ENCODE measurements at places on chromosomes 7 and 10.

GRCh38 chr7:25842201-25842733 is 309.7 kb upstream of the NFE2L3 start:
- no peak for DNase-seq

DNA sequence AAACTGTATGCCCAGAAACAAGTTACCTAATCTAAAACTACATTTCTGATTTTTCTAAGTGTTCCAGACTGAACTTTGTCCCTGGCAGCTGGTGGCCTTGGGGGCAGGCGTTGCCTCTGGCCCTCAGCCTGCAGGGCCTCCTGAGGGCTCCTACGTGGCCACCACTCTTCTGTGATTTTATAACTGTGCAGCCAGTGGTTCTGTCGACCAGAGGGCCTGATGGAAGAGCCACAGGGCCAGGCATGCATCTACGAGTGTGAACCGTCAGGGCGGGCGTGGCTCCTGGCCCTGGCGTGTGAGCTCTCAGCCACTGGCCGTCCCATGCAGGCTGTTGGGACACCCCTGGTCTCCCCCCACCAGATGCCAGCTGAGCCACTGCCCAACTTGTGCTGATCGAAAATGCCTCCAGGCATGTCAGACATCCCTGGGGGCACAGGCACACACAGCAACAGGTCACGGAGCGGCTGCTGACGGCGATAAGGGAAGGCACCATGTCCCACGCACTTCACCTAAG is 173.4 kb downstream of the ZMYND11 start:
- DNase-seq, result no peak

DNA sequence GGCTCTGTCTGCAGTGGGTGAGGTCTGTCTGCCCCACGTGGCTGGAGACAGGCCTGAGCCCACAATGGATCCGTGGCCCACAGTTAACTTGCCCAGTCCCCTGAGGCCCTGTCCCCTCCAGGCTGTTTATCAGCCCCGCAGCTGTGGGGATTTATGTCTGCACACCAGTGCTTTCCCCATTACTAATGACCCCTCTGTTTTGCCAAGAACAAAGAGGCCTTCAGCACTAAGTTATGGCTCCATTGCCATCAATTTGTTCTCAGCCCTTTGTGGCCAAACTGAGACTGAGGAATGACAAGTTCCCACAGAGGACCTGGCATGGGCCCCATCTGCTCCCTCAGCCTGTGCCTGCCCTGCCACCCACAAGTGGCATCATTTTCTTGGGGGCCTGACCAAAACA is 138.2 kb downstream of the C10orf105 start:
- DNase-seq, result no peak

- no peak for DNase-seq
Measured at GRCh38 chr10:88271761-88272543, 311.2 kb downstream of the RNLS start.

- no peak for DNase-seq
Measured at GRCh38 chr10:59366290-59366689, 3.9 kb upstream of the FAM13C start.

GRCh38 chr7:104296266-104296665 is 32.1 kb upstream of the LHFPL3 start:
- DNase-seq, result no peak

DNA sequence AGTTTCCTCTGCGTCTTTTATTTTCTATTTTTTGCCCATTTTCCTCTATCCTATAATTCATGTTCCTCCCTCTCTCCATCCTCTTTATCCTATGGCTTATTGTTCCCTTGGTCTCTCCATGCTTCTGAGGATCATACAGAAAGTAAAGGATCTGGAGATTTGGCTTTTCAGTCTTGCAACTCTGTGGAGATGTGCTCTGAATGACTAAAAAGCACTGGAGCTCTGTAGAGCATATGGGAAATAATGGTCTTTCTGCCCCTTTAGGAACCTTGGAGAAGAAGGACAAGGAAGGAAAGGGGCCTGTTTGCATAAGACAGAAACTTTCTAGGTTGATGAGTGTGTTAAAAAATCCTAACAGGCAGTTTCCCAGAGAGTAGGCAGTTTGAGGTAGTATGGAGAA is 120.1 kb downstream of the PHTF2 start:
- DNase-seq, result no peak

GRCh38 chr7:146117576-146117975 is 975 bp downstream of the CNTNAP2 start:
- no peak for DNase-seq

DNA sequence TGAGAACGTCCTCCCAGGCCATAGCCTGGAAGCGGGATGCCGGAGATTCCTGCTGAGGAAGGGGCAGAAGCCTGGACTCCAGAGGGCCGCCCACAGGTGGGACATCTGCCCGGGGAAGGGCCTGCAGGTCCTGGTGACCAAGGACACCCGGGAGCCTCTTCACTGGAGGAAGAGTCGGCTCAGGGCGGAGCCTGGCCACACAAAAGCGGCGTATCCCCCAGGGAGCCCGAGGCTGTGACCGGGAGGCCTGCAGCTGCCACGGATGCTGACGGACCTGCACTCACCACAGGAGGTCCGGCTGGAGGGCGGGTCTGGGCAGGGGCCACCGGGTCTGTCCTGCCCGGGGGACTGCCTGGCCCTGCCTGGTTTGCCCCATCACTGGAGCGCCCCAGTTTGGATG is 15.5 kb upstream of the ADGRA1 start:
- no peak for DNase-seq

DNA sequence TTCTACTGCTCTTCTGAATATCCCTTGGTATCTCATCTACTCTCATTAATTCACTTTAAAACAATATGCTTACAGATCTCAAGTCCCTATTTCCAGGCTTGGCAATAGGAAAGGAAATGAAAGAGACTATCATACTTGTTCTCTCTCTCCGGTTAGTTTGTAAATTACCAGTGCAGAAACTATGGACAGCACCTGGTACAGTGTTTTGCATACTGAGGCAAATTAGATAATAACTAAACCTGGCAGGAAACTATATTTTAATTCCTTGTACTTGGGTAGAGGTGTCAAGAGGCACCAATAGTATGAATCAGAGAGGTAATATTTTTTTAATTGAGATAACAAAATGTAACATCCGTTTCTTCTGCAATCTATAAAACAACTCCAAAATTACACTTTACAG is 97.7 kb upstream of the TMEM196 start:
- no peak for DNase-seq

GRCh38 chr10:106929291-106929895 is 235.1 kb downstream of the SORCS1 start:
- DNase-seq, result no peak

- DNase-seq, result no peak
Measured at GRCh38 chr10:118610577-118610976, 15.1 kb upstream of the PRLHR start.

DNA sequence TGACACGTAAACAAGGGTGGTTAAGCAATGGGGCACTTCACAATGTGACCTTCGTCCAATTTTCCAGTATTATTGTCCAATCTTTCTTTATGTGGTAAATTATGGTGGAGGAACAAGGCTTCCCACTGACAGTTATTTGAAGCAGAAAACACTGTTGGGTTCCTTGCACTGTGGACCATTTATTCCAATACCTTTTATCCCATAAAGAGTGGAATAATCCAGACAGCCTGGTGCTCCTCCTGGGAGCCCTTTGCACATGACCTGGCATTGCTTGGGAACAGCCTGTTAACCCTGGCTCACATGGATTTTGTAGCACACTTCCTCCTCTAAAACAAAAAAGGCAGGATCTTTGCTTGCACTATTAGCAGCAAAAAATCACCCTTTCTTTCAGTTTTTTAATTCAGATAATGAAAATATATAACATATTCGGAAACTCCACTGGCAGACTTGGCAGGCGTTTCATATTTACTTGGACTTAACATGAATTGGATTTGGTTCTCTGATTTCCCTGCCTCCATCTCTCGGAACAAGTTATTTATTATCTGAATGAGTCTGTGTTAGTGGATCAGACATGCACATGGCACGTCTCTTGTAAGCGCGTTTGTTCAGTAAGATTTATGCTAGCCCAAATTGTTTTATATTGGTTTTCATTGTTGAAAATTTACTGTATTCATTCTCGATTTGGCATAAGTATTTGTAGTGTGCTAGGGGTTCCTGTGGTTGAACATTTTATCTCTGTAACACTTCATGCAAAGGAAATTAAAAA is 59.3 kb downstream of the BMPER start:
- no peak for DNase-seq

- no peak for DNase-seq
Measured at GRCh38 chr10:86165666-86166065, 200.9 kb downstream of the GRID1 start.

GRCh38 chr7:136942401-136942800 is 73.9 kb downstream of the CHRM2 start:
- DNase-seq, result no peak

GRCh38 chr10:93752761-93753160 is 5.0 kb upstream of the LGI1 start:
- no peak for DNase-seq

DNA sequence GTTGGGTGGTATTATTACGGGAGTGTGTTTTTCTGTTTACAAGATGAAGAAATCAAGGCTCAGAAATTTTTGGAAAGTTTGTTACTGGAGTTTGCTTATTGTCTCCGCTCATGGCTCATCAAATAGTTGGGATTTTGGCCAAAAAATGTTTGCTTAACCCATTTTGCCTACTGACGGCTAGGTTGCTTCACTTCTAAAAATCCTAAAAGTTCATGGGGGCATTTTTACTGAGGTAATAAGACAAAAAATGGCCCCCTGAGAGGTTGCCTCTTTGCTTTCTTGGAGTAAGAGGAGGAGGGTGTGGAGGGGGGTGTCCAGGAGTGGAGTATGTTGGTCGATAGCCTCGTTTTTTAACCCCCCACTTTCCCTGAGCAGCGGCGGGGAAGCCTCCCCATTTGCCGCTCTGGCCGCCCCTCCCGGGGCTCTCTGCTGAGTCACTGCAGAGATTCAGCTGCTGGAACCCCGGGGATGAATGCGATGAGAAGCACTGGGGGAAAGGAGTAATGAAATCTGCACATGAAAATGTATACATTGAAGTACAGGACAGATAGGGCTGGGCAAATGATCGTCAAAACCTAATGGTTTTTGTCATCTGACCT is 1.5 kb downstream of the MEST start:
- no peak for DNase-seq

GRCh38 chr7:22934473-22935065 is 79.4 kb downstream of the HYCC1 start:
- DNase-seq, result no peak

DNA sequence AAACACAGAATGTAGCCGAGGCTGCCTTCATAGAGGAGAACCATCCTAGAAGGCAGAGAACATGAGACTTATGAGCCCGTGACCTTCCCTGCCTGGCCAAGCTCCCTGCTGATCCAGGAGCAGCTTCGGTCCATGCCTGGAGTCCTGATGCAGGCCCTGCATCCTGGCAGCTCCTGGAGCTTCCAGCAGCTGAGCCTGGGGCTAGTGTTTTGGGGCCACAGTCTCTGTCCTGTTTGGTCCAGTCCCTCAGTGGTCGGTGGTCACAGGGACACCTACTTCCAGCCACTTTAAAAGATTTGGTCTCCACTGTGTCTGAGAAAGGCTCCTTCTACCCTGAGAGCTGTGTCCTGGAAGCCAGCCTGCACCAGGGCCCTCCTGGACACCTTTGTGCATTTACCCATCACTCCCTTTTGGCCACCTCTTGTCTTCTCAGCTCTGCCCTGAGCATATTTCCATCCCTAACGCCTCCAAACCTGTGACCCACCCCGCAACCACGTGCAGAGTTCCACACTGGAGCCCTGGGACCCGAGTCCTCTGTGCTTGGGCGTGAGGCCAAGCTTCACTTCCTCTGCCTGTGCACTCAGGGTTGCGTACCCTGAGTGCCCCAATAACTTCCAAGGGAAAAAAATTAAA is 315.2 kb upstream of the ZNF32 start:
- no peak for DNase-seq

DNA sequence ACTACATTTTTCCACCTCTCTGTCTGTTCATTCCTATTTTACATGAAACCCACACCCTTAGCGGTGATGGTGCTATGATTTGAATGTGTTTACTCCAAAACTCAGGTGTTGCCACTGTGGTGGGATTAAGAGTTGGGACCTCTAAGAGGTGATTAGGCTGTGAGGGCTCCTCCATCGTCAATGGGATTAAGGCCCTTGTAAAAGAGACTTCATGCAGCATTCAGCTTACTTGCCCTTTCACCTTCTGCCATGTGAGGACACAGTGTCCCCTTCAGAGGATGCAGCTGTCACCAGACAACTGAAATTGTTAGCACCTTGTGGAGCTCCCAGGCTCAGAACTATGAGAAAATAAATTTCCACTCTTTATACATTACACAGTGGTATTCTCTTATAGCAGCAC is 182.2 kb downstream of the NOC3L start:
- no peak for DNase-seq

DNA sequence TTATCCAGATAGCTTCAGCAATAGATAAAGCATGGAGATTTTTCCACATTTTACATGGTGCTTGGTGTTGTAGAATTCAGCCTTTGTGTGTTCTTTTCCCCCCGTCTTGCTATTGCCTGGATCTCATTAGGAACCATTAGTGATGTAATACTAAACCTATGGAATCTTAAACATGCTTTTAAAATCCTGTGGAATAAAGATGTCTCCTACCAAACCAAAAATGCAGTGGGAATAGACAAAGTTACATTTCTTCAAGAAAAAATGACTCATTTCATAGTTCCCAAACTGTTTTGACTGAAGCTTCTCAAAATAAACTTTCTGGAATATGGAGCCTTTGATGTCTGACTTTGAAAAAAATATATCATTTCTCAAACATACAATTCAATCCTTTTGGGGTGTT is 44.0 kb downstream of the CALD1 start:
- DNase-seq, result no peak

DNA sequence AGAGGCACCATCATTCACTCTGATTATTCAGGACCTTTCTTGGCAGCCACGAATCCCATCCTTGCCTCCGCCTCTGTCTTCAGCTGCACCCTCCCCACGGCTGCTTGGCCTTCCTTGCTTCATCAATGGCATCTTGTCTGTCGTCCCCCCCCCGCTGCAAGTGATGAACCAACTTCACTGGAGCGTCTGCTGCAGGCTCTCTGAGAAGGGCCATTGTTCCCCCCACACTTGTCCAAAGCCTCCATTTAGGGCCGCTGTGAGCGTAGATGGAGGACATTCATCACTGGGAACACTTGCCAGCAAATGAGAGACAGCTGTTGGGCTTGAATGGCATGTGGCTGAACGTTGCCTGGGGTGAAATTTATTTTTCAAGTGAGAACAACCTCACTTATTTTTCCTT is 20.1 kb downstream of the AFAP1L2 start:
- no peak for DNase-seq

DNA sequence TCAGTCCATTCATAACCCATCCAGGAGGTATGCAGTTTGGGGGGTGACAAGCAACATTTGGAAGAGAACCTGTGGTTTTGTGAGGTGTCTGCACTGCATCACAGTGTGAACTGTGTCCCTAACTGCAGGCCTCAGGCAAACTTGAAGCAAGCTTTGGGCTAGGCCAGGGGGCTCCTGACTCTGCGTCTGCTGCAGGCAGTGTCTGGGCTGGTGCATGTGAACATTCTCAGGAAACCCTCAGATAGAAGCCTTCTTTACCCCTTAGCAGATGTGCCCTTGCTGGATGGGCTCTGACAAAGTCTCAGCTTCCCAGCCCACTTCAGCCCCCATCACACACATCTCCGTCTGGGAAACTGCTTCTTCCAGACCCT is 61.0 kb downstream of the VIPR2 start:
- no peak for DNase-seq

All from CMK (cell line).